Activated CD4-positive, alpha-beta T cell treated with anti-CD3 and anti-CD28 coated beads, Interleukin-2, amount 50 U/mL, for 24 hours (primary cell): ENCODE measurements at places on chromosomes 2 and 18.

DNA sequence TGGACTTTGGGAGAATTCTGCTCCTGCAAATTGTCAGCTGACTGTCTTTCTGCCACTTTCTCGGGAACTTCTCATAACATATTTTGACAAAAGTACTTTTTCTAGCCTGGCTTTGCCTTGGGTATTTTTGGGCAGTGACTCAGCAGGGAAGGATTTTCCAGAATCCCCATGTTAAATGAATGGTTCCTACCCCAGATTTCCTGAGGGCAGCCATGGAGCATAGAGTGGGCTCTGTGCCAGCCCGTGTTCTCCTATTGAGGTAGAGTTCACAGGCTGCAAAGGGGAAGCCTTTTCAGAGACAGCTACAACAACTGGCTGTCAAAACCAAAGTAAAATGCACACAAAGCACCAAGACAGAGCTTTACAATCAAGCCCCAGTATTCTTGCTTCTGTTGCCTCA, 59.8 kb downstream of the BMP10 start:
- no peak for DNase-seq

GRCh38 chr2:74760875-74761630, 72.9 kb upstream of the HK2 start:
- DNase-seq, result no peak

DNA sequence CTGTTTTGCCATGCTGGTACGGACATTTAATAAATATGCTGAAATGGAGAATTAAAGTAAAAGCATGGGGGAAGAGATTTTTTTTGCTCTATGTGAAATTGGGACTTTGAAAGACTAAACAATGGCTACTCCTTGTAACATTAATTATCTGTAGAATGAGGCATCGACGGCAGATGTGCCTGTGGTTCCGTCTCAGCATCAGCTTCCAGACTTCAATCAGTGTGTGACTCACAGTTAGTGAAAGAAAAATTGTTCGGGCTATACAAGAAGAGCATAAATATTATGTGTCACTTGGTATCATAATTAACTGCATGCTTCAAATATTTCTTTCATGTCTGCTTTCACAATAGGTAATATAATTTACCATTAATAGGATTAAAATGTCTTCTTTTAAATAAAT, 117.0 kb upstream of the SMIM21 start:
- no peak for DNase-seq

DNA sequence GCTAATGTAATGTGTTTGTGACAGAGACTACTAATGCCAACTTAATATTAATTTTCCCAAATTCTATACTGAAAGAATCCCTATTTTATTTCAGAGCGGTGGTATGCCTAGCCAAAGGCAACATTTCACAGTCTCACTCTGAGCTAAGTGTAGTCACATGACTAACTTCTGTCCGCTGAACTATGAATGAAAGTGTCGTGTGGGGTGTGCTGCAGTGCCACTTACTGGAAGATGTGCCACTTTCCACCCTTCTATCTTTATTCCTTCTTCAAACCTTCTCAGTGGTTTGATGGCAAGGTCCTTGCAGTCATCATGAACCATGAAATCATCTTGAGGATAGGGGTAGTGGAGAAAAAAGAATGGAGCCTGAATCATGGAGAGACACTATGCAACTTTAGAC, 47.3 kb upstream of the C1D start:
- DNase-seq, result no peak

DNA sequence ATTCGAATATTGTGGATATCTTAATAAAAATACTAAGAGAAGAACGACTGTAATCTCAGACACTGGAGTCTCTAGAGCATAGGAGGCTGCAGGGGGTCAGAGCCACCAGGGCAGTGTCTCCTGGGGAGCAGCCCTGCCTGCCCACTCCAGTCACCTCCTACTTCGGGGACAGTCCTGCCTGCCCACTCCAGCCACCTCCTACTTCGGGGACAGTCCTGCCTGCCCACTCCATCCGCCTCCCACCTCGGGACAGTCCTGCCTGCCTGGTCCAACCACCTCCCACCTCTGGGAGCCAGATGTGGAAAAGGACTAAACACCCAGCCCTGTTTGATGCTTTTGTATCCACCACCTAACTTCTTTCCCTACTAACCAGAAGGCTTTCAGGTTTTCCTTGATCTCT, 350.1 kb upstream of the SMIM21 start:
- no peak for DNase-seq

DNA sequence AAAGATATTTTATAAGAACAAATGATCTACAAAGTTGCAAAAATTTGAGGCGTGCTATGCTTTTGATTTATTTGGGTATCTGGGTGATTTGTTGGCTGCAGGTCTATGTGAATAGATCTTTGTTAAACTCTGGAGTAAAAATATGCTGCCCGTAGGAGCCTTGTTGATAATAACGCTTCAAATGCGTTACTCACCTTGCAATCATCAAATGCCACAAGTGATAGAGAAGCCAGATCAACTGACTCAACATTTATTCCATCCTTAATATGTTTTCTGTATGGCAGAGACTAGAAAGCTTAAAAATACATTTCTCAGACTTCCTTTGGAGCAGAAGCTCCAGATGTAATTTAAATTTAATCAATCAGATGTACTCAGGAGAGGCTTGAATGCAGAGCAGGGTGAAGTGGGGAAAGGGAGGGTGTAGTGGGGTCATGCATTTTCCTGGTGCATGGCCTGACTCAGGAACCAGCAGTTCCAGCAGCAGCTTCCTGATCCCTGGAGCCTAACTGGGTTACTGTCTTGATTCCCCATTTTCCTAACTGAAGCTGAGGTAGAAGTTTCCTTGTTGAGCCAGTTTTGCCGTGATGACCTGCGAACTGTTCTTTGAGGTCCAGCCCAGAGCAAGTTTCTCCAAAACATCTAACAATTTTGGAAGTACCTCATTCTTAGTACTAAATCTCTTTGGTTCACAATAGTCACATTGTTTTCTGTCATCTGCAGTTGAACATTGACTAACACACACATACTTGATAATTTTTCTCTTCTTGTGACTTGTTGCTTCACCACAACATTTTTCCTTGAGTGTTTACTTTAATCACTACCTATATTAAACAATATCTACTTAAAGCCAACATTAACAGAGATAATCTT, 284.7 kb upstream of the CWC22 start:
- DNase-seq, result no peak

- DNase-seq, result no peak
Observed at GRCh38 chr2:221779614-221780067, 207.5 kb upstream of the EPHA4 start.

DNA sequence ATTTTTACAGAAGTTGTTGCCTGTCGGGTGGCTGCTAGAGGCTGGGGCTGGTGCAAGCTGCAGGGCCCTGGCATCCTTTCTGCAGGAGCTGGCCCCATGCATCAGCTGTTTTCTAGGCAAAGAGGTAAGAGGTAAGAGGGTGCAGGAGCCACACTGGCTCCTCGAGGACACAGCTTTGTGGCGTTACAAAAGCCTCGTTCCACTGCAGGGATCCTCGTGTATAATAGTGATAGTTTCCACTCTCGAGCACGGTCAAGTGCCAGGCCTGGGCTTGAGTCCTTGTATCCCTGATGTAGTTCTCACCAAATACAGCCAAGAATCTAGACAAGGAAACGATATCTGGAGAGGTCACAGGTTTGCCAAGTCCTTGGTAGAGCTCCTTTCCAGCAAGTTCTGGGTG, 33.2 kb upstream of the FHOD3 start:
- no peak for DNase-seq

DNA sequence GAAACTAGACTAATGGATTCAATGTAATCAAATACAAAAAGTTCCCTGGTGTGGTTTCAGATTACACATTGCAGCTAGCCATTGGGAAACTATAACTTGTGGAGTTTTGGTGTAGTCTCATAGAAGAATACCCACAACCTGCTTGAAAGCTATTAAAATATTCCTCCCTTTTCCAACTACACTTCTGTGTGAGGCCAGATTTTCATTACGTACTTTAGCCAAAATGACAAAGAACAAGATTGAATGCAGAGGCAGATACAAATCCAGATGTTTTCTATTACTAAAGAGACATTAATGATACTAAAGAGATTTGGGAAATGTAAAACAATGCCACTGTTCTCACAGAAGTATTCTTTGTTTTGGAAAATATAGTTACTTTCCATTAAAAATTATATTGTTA, 128.7 kb upstream of the SLC35G4 start:
- no peak for DNase-seq

DNA sequence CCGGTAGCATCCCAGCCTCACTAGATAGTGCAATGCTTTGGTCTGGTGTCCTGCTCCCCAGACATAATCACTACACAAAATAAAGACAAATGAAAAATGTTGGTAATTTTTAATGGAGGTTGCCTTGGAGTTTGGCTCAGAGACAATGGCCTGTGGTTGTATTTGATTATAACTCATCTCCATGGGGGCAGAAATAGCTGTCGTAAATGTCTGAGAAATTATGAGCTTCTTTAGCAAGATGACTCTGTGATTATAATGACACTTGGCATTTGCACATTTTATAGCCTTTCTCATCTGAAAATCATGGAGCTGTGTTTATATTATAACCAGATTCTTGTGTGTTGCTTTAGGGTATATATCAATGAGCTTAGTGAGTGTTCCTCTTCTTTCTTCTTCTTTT, 1779.7 kb upstream of the CELF4 start:
- DNase-seq, result no peak

DNA sequence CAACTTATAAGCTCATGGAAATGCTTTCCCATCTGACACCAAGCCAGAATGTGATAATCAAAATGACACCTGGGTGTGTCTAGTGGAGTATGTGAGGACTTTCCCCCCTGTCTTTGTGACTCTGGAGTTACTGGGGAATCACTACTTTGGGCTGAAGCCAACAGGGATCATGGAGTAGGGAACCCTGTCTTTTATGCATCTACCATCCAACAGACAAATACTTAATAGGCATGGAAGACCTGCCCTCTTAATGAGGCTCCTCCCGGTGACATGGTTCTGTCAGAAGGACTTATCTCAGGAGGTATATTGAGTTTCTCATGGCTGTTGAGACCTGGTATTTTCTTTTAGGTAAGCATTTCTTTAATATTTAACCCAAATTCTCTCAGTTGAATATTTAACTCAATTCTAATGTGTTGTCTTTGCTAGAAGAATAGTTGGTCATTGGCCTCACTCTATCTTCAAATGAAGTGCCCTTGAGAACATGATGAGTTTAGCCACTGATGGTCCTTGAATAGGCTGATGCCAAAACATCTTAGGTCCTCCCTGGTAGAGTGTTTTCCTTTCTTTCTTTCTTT, 42.1 kb downstream of the TGIF1 start:
- DNase-seq, result no peak

GRCh38 chr18:59481436-59481835, 122.4 kb upstream of the LMAN1 start:
- DNase-seq, result no peak

GRCh38 chr2:210363876-210364275, 48.9 kb upstream of the MYL1 start:
- no peak for DNase-seq

DNA sequence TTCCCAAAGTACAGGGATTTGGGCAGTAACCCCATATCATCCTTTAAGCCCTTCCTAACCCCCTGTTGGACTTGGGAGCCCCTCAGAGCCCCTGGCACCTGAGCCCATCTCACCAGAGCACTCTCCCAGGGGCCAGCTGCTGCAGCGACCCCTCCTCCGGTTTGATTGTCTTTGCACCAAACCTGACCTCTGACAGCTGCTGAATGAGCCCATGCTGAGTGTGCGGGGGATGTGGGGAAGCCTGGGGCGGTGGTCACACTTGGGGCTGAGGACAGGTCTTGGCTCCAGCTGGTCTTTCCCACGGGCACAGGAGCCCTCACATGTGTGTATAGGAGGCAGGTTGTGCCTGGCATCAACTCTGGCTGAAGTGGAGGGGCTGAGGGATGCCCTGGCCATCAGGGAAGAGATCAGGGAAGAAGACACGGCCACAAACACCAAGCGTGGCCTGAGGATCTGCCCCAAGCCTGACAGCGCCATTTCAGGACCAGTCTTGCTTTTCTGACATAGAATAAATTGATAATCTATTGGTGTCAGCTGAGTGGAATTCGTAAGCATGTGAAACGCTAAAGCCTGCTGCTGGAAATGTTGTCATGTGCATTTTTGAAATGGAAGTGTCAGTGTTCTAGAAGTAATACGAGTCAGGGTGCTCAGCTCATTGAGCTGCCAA, 102.4 kb downstream of the ACKR3 start:
- no peak for DNase-seq

DNA sequence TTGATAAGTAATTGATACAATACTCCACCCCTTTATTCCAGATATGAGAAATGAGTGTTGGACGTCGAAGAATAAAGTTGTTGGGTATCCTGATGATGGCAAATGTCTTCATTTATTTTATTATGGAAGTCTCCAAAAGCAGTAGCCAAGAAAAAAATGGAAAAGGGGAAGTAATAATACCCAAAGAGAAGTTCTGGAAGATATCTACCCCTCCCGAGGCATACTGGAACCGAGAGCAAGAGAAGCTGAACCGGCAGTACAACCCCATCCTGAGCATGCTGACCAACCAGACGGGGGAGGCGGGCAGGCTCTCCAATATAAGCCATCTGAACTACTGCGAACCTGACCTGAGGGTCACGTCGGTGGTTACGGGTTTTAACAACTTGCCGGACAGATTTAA, 26.3 kb downstream of the B3GNT2 start:
- DNase-seq, result no peak

DNA sequence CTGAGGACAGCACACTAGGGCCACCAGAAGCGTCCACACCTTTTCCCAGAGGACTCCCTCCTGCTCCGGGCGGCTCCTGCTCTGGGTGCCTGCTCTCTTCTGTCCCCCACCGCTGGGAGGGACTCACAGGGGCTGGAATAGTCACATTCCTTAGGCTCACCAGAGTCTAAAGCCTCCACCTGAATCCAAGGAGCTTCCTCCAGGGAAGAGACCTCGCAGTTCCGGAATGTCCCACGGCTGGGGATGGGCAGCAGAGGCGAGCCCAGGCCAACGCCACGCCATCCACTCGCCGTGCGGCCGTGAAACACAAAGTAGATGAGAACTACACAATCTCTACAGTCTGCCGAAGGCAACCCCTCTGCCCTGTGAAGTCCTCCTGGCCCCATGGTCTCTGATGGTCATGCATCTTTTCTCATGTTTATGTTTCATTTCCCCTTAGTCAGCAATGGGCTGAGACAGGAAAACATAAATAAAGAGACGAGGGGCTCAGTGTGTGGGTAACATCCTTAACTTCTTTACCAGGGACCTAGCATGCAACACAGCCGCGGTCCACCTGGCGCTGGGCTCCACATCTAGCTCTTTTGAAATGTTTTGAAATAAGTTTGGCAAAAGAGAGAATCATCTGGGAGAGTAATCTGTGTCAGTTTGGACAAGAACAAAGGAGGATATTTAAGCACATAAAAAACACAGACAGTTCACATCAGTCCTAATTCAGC, 98.4 kb downstream of the PXDN start:
- no peak for DNase-seq

DNA sequence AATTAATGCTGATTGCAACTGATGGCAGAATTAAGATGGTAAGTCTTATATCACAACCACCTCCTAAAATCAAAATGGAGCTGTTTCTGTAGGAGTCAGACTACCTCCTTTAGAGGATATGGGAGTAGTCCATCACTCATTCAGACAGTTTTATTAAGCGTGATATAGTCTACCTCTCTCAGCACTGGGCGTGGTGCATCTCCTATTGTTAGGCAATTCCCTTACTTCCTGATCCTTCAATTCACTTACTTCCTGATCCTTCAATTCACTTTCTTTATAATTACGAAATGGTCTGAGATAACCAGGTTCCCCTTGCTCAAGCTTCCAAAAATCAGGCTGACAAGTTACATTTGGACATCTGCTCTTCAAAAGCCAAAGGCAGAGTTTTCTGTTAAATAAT, 31.9 kb downstream of the ATP8B1 start:
- DNase-seq, result no peak
